Transverse colon (tissue), 4 donors: ENCODE measurements at places on chromosomes 2 and 18.
A peak's percentile ranks its signal among the peaks of the same experiment; 100 is the strongest.

- no peak for DNase-seq
Observed at GRCh38 chr2:173590276-173590861, 235.7 kb downstream of the CDCA7 start.

DNA sequence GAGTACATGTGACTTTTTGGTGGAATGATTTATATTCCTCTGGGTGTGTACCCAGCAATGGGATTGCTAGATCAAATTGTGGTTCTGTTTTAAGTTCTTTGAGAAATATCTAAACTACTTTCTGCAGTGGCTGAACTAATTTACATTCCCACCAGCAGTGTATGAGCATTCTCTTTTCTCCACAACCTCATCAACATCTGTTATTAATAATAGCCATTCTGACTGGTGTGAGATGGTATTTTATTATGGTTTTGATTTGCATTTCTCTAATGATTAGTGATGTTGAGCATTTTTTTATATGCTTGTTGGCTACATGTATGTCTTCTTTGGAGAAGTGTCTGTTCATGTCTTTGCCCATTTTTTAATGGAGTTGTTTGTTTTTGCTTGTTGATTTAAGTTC lies 267.4 kb upstream of the NT5C1B start:
- DNase-seq: no peak

GRCh38 chr2:120319686-120320317 lies 26.1 kb upstream of the INHBB start:
- no peak for DNase-seq

GRCh38 chr2:106143495-106144215 lies 50.4 kb downstream of the UXS1 start:
- DNase-seq: no peak

DNA sequence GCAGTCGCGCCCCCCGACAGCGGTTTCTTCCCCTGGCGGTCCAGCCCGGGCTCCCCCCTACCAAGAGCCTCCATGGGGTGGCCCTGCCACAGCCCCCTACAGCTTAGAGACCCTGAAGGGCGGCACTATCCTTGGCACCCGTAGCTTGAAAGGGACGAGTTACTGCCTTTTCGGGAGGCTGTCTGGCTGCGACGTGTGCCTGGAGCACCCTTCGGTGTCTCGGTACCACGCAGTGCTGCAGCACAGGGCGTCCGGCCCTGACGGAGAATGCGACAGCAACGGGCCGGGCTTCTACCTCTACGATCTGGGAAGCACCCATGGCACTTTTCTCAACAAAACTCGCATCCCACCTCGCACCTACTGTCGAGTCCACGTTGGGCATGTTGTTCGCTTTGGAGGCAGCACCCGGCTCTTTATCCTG lies 475 bp downstream of the SLC4A1AP start:
- no peak for DNase-seq

DNA sequence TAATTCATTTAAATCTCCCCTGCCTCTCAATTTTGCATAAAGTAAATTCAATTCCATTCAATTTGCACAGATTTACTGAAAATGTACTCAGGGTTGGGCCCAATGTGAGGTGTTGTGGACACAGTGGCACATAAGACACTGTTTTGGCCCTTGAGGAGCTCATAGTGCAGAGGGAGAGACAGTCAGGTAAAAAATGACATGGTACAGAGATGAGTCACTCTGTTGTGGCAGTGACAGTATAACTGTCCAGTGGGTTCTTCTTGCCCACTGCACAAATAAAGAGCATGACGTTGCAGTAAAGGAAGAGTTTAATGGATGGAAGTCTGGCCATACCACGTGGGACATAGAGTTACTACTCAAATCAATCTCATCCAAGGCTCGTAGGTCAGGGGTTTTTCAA lies 400.3 kb upstream of the TRIB2 start:
- DNase-seq: no peak

DNA sequence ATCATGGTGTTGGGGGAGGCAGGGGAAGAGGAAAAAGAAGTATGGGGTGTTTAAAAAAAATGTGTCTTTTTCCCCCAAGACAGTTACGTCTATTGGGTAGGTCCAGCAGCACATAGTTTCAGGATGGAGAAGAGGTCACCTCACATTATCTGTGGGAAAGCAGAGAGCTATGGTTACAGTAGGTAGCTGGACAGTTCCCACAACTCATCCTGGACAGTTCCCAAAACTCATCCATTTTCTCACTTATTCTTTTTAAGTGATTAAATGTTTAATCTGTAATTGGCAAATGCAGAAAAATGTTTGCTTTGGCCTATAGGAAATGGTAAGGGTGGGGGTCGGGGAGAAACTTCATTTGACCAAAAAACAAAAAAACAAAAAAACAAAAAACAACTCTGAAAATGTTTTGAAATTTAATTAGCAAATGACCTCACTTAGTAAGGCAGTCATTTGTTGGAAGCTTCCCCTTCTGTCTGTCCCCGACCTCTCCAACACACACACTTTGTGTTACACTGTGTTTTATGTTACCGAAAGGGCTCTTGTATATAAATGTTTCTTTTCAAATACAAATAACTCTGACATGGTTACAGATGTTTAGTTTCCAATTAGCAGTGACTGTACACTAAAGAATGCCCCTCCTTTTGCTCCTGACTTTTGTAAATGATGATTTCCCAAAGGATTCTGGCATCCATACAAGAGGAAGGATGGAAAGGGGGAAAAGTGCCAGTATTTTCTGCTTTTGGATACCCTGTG lies 173.3 kb upstream of the ZFP36L2 start:
- no peak for DNase-seq

- no peak for DNase-seq
Observed at GRCh38 chr2:148455791-148456190, 188.8 kb upstream of the EPC2 start.

GRCh38 chr18:35030277-35030989 lies 10.8 kb upstream of the MAPRE2 start:
- DNase-seq: peak; percentile 22

DNA sequence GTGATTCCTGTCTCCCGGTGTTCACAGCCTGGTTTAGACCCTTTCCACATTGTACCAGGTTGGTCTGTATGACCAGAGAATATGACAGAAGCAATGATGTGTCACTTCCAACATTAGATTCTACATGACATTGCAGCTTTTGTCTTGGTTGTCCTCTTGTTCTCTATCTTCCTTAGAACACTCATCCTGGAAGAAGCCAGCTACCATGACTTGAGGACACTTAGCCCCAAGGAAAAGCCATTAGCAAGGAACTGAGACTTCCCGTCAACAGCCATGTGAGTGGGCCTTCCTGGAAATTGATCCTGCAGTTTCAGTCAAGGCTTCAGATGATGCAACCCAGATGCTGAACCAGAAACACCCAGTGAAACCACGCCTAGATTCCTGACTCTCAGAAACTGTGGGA lies 143.3 kb downstream of the MREG start:
- DNase-seq: no peak

DNA sequence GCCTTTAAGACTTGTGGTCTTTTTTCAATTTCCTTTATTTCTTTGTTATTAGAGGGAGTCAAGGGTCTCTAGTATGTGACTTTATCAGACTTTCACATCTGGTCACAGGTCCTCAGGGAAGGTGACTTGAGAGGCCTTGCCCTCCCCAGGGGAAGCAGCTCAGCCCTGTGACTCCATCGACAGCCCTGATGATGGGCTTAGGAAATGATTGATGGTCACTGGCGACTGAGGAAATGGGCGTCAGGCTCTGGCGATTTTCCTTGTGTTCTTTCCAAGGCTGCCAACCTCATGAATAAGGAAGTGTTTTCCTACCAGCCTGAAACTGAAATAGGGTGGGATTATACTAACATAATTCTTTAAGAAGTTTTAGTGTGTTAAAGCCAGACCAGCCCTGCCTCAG lies 21.1 kb downstream of the SERPINE2 start:
- DNase-seq: no peak

DNA sequence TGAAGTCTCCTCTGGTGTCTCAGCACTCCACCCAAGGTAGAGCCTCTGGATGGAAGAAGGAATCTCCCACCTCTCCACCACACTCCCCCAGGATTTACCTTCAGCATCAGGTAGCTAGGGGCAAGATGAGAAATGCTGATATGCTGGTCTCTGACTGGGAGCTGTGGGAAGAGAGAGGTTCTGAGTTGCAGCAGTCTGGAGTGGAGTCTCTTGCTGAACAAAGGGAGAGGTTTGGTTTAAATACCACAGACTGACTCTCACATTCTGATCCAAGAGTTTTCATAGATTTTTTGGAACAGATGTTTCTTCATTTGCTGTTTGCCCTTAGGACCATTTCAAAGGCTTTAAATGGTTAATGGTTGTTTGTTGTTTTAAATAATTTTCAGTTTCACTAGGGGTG lies 1.1 kb upstream of the CFLAR start:
- DNase-seq: no peak
